WTC11 (cell line): ENCODE measurements at places on chromosomes 13 and 19. TPM values are rescaled to one million over a fixed set of nuclear protein-coding genes. Genes with fewer than 3 reads are reported as not detected.

- no peak for DNase-seq
Measured at GRCh38 chr13:29498426-29499040, 97.0 kb downstream of the SLC7A1 start.

GRCh38 chr19:1226227-1226518, 11.6 kb downstream of the CBARP start:
- no peak for DNase-seq

The ZFP14 gene
- 7.9 to 9.6 TPM (median 8.5 TPM) in 3 replicates for total RNA-seq

DNA sequence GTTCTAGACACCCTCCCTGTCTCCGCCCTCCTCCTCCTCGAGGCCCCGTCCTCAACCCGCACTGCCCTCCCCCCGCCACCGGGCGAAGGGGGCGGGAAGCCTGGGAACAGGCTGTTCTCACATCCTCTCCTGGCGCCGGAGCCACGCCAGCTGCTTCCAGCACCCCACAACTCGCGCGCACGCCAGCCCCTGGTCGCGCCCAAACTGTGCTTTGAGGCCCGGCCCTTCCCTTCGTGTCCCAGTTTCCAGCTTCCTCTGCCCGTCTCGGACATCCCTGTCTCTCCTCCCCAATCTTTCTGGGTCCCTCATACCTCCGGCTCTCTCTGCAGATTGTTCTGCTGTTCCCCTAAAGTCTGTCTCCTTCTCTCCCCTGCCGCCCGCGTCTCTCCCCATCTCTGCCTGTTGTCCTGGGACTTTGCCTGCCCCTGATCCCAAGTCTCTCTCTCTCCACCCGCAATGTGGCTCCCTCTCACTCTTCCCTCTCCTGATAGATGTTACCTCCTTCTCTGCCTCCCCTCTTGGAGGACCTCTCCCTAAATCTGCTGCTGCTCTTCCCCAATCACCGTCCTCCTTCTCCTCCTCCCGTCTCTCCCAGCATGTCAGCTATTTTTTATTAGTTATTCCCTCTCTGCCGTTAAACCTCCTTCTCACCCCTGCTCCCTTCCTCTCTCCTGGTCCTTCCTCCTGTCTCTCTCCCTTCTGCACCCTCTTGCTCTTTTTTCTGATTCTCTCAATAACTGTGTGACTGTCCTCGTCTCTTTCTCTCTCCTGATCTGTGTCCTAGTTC, 14.2 kb downstream of the DPF1 start:
- peak; percentile 65 for DNase-seq

DNA sequence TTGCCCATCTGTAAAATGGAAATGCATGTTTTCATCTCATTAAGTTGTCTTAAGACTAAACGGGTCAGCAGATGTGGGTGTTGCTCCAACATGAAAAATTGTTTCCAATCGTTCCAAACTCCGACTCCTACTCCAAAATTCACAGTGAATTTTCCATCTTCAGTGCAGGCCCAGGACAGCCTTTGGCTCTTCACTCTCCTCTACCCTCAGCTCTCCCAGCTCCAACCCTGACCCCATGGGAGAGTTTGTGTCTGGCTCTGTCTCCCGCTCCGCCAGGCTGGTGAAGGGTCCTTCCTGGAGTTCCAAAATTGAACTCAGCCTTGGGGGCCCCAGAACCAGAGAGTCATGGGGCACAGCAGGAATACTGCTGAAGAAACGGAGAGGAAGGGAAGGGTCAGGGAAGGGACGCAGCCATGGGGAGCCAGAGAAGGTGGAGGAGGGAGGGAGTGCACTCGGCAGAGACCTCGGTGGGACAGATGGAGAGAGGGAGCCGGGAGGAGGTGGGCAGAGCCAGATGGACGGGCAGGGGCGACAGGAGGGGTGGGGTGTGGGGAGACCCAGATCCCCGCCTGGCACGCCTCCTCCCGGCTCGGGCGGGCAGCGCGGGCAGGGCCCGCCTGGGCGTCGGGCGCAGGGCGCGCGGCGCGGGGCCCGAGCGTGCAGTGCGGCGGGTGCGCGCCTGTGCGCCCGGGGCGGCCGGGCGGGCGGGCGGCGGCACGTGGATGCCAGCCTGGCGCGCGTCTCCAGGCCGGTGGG, 45.6 kb downstream of the CELF5 start:
- no peak for DNase-seq

The POGLUT2 gene
- 17.2 to 21.8 TPM (median 20.8 TPM) in 3 replicates for total RNA-seq

DNA sequence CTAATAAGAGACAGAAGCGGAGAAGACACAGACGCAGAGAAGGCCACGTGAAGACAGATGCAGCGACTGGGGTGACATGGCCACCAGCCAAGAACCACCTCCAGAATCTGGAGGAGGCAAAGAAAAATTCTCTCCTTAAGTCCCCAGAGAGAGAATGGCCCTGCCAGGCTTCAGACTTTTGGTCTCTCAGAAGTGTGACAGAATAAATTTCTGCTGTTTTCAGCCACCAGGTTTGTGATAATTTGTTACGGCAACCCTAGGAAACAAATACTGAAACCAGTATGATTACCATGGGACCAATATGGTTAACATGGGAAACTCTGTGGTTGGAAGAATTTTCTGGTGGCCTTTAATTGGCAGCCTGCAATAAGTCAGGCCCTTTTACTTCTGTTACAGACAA, 63.9 kb upstream of the DOCK9 start:
- no peak for DNase-seq

DNA sequence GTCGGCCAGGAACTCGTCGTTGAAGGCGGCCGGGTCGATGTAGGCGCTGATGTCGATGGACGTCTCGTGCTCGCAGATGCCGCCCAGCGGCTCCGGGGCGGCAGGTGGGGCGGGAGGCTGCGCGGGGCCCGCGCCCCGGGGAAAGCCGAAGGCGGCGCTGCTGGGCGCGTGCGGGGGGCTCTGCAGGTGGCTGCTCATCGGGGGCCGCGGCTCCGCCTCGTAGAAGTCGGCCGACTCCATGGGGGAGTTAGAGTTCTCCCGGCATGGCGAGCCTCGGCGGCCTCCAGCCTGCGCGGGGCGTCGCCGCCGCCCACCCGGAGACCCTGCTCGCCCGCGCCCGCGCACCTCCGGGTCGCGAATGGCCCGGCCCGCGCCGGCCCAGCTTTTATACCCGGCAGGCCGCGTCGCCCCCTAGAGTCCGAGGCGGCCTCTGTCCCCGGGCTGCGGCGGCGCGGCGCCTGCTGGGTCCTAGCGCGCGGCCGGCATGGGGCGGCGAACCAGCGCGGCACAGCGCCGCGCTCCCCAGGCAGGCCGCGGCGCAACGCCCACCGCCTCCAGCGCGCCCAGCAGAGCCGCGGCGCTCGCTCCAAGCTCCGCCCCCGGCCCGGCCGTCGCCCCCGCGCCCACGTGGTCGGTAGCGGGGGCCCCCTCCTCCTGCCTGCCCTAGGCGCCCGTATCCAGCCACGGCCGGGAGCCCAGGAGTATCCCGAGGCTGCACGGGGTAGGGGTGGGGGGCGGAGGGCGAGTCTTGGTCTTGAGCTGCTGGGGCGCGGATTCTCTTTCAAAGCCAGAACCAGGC, at the start of gene CEBPA:
Gene CEBPA, minus strand, starts transcription at position 360 of the 799 bp plus-strand sequence. Its CDS starts 120 bp downstream, at position 240.
- peak; percentile 80 for DNase-seq

DNA sequence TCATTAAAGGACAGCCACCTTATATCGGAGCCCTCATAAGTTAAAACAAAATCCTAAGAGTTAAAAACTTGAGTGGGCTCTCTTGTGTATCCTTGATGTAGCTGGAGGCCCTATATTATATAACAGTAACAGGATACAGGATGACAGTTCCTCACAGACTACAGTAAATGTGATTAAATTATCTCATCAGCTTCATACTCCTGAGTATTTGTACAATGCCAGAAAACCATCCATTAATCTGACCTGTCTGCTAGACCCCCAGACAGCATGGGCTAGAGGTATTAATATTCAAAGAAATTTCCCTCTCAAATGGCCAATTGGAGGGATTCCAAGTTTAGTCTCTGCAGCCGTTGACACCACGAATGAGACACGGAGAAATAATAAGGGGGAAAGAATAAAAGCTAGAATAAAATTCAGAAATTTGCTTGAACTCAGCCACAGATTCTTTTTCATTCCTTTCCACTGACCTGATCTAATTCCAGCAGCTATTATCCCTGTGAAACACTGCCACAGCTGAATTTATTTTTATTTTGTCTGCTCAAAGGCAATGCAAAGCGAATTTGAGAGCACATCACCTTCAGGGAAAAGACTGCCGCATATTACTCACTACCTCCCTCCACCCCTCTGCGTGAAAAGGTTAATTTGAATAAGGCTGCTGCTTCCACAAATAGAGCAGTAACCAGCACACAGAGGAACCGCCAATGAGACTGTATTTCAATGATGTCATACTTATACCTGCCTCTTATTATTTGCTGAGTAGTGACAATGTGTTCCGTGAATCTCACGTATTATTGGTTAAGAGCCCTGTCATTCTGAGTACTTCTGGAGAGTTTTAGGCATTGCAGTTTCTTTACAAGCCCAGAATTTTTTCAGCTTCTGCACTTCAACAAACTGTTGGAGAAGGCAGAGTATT, 155.9 kb upstream of the KLF12 start:
- DNase-seq, result peak; percentile 11
